Stimulated activated CD4-positive, alpha-beta T cell treated with anti-CD3 and anti-CD28 coated beads, Interleukin-1b, Interleukin-23, amount 100 ng/mL, for 1 hour (primary cell): ENCODE measurements at places on chromosomes 1 and 21.
A peak's percentile ranks its signal among the peaks of the same experiment; 100 is the strongest.

DNA sequence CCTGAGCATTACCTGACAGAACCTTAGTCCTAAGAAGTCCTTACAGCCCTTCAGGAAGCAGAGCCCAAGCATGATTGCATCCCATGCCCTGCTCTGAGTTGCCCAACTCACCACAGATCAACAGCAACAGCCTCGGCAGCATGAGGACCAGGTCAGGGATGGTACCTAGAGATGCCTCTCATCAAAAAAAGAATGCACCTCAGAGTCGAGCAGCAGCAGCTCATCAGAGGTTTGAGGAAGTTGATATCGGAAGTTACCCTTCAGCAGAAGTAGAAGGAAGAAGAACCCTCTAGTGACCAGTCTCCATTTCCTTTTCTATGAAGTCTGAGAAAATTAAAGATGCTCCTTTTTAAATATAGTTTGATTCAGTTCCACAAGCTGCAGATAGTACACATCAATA, at the start of gene FCRL1:
TSS of gene FCRL1 (minus strand) at position 225 of the 400 bp plus-strand sequence. CDS start at position 142, 83 bp downstream.
- DNase-seq: no peak

GRCh38 chr1:174818014-174818616, 181.6 kb upstream of the CACYBP start:
- DNase-seq: no peak

DNA sequence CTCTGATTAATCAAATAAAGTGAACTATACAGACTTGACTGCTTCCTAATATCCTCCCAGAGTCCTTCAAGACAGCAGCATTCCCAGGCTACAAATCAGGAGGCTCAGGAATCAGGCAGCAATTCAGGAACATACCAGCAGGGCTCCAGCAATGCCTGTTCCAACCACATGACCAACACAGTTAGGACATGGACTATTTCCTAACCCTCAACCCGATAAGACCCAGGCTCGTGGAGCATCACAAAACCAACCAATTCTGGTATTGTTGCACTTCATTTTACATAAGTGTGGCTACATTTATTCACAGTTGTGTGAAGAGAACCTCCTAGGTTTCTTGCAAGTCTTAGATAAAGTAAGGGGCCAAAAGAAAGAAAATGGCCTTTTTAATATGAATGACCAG, 546.2 kb upstream of the ADGRL2 start:
- no peak for DNase-seq

DNA sequence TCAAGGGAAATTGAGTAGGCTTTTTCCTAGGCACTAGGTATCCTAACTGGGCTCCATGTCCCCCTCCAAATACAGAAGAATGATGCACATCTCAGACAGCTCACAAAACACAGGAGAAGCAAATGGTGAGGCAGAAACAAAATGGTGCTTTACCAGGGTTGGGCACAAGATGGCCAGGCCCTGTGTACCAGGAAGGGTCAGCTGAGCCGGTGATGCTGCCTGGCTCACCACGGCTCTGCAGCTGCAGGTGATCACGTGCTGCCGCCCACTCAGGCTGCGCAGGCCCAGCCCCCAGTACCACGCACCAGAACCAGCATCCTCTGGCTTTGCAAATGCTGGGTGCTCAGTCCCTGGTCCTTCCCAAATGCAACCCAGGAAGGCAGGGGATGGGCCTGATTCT, 993 bp upstream of the DSCAM start:
- no peak for DNase-seq

- DNase-seq: no peak
These were observed 392.1 kb downstream of the KIF26B start for GRCh38 chr1:245546875-245547274.

- DNase-seq: no peak
These were observed 20.1 kb downstream of the UBE2U start for GRCh38 chr1:64223329-64224151.

DNA sequence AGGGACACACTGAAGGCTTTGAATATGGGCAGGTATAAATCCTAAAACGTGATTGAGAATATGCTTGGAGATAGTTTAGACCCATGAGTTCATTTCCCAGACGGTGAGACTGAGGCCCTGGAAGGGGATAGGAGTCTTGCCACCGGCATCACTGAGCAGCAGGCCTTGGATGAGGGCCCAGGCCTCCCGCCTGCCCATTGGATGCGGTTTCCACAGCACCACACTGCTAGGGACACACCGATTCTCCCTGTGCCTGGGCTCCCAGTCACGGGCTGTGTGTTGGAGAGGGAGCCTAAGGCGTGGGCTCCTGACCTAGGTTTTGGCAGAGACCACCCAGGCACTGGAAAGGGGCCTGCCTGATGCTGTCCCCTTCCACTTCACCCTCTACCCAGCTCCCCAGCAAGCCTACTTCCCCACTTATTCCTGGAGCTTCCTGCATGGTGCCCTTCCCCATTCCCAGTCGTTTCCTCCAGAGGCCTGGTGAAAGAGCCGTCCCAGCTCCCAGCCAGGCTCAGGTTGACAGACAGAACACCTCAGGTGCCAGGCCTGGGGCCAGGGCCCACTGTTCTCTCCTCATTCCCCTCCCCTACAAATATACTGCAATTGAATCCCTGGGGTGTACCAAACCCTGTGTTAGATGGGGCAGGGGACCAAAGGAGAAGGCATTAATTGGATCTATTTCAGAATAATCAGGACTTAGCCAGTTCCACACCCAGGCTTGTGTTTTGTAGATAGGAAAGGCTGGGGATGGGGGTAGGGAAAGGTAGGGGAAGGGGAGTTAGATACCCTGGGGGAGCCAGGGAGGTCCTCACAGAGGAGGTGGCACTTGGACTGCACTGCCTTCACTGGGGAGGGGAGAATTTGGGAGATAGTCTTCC, 3.4 kb downstream of the FOXO6 start:
- no peak for DNase-seq

DNA sequence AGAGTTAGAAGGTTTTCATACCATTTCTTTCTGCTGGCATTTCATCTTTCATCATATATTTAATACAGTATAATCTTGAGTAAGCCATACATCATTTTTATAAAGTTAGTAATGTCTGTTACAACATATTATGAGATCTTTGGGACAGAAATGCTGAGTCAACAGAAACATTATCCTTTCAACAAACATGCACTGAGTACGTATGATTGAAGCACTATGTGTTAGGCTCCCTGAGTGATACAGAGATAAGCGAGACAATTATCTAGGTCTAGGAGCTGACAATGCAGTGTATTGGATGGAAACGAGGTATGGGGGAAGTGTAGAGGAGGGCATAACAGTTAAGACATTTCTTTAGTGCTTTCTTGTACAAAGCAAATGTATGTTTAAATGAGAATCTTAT, 19.7 kb upstream of the GPR52 start:
- no peak for DNase-seq

DNA sequence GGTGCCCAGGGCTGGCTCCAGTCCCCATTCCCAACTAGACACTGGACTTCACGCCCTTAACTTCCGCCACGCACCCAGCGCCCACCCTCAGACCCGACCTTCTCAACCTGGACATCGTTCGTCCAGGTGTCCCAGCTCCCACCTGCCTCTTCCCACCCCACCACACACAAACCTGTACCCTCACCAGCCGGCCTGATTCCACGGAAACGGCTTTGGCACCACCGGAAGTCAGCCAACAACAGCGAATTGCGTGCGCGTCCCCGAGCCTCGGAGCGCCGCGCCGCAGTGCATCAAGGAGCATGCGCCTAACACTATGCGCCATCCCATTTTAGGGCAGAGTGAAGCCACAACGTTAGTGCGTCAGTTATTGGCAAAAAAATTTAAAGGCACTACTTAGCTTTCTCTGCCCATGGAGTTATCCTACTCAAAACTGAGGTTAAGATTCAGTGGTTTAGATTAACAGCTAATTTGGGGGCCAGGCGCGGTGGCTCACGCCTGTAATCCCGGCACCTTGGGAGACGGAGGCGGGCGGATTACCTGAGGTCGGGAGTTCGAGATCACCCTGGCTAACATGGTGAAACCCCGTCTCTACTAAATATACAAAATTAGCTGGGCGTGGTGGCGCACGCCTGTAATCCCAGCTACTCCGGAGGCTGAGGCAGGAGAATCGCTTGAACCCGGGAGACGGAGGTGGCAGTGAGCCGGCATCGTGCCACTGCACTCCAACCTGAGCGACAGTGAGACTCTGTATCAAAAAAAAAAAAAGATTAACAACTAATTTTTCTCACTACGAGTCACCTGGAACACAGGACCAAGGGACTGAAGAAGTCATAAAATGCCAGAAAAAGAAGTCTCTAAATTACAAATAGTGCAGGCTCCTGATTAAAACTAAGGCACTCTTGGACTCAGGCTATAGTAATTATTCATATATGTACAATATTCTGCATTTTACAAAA, at the start of gene GON4L:
TSS of gene GON4L (minus strand) at position 240 of the 956 bp plus-strand sequence. CDS start 3,434 bp downstream, outside the sequence.
- peak; percentile 70 for DNase-seq

- DNase-seq: no peak
These were observed 11.2 kb downstream of the UBE2Q1 start for GRCh38 chr1:154547105-154547732.

- no peak for DNase-seq
These were observed 82.3 kb downstream of the ITPKB start for GRCh38 chr1:226656601-226657277.

DNA sequence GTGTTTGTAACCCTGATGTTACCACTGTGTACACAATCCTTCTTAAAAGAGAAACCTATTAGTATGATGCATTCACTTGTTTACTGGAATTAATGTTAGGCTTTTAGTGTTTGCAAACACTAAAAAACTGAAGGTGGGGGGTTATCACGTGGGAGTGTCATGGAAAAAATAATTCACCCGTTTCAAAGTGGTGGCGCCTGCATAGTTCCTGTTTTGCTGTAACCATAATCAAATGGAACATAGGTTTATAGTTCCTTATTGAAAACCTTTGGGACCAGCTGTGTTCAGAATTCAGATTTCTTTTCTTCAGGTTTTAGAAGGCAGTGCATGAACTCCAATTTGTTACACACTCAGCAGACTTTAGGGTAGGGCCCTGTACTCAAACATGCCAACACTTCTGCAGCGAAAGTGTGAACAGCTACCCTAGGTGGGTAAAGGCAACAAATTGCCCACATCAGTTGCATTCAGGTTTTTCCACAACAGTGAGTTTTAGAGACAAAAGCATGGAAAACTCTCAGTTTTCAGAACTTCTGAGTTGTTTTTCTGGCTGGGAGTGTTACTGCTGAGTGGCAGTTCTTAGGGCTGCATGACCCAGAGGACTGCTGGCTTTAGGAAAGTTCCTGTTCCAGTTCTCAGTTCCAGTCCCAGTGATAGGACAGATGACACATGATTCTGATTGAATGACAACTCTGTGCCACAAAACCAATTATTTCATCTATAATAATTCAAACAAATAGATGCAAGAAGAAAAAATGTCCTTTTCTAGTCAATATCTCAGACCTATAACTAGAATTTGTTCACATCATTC, 29.1 kb upstream of the IVNS1ABP start:
- no peak for DNase-seq

- peak; percentile 67 for DNase-seq
These were observed 977 bp upstream of the C1orf174 start for GRCh38 chr1:3900969-3901529.

DNA sequence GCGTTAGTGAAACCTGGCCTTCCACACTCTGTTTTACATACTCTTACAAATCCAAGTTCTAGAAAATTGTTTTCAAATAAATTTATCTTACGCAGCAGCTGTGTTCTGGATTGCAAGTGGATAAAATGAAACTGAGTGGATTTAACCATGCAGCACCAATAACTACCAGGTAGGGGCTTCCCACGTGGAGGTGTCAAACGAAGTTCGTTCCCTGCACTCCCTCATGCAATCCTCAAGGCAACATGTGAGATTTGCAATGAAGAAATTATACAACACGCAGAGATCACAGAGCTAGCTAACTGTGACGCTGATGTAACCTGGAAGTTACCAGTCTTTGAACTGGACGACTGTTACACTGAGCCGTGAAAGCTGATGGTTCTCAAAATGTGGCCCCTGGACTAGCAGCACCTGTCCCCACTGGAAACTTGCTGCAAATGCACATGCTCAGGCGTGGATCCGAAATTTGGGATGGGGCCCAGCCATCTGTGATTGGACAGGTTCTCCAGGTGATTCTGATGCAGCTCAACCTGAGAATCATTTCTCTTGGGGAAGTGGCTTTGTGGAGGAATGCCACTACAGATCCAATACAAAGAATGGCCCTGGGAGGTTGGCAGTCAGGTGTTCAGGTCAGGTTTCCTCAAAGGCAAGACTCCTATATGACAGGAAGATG, 36.3 kb downstream of the RSPH1 start:
- no peak for DNase-seq

- DNase-seq: no peak
These were observed 14.0 kb downstream of the PRDM15 start for GRCh38 chr21:41865002-41865777.

DNA sequence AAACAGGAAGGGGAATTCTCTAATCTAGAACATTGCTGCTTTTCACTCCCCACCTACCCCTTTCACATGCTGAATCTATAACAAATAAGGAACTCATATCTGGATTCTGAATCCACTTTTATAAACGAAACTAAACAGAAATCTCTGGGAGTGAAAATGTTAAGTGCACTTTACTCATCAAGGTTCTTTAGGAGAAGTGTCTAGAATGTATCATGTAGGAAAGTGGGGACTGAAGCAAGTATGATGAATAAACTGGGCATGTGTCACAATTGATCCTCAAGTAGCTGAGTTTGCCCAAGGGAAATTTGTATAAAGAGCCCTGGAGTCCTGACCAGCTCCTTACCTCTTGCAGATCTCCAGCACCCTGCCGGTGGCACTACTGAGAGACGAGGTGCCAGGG, 19.8 kb downstream of the AVPR1B start:
- DNase-seq: no peak

GRCh38 chr21:46045154-46045553, 52.8 kb upstream of the COL6A2 start:
- no peak for DNase-seq

GRCh38 chr1:22100168-22100567, 42.7 kb downstream of the WNT4 start:
- no peak for DNase-seq

GRCh38 chr1:29176576-29176975, 5.1 kb downstream of the SRSF4 start:
- no peak for DNase-seq

DNA sequence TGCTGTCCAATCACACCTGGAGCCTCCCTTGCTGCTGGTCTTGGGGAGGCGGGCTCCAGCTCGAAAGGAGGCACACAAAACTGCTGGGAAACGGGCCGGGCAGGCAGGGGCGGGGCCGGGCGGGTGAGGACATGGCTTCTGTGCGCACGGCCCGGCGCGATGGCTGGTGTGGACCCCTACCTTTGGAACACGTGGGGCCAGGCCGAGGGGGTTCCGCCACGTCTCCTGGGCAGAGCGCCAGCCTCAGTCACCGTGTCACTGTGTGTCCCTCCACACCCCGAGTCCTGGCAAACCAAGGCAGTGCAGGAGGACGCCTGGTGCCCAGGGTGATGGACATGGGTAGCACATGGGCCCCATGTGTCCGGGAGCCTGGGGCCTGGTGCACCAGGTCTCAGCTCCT, 42.0 kb upstream of the ADARB1 start:
- DNase-seq: no peak
